A549 treated with AZD2906 at 1 μM for 4 hours (cell line): ENCODE measurements at places on chromosomes 7 and 10. TPM values are rescaled to one million over a fixed set of nuclear protein-coding genes. Genes with fewer than 3 reads are reported as not detected.

DKK1 gene
- 408 to 480 TPM (median 456 TPM) in 5 replicates for total RNA-seq

C10orf120 gene
- total RNA-seq: not detected in 5 replicates

ZNF716 gene
- not detected in 5 replicates for total RNA-seq

GIMAP1 gene
- total RNA-seq: not detected in 5 replicates

SLC25A28 gene
- 18.1 to 27.3 TPM (median 25.7 TPM) in 5 replicates for total RNA-seq

WNT16 gene
- 2.0 to 3.2 TPM (median 2.6 TPM) in 5 replicates for total RNA-seq

ING3 gene
- 4.8 to 5.4 TPM (median 5.2 TPM) in 5 replicates for total RNA-seq

INA gene
- total RNA-seq: 16.7 to 23.7 TPM (median 18.3 TPM) in 5 replicates

ACTL6B gene
- total RNA-seq: not detected in 5 replicates

ARHGEF35 gene
- 0.46 to 0.73 TPM (median 0.55 TPM) in 5 replicates for total RNA-seq

MMD2 gene
- total RNA-seq: not detected in 5 replicates

CLRN3 gene
- not detected in 5 replicates for total RNA-seq
